ENCODE measurements at places on chromosomes 7 and 10. TPM values are rescaled to one million over a fixed set of nuclear protein-coding genes. Genes with fewer than 3 reads are reported as not detected.

GRCh38 chr10:18194634-18195033 is 54.4 kb downstream of the CACNB2 start:
- peak overlapping the region; percentile 80 for H3K27ac ChIP-seq
- H3K4me3 ChIP-seq: no peak overlapping the region
- peaks cover 60% of the 10 kb centered on the region for H3K4me1 ChIP-seq
- no peaks in the 10 kb centered on the region for H3K27me3 ChIP-seq
- no peaks in the 10 kb centered on the region for H3K36me3 ChIP-seq

Gene RPEL1
- 0.17 TPM for total RNA-seq

DNA sequence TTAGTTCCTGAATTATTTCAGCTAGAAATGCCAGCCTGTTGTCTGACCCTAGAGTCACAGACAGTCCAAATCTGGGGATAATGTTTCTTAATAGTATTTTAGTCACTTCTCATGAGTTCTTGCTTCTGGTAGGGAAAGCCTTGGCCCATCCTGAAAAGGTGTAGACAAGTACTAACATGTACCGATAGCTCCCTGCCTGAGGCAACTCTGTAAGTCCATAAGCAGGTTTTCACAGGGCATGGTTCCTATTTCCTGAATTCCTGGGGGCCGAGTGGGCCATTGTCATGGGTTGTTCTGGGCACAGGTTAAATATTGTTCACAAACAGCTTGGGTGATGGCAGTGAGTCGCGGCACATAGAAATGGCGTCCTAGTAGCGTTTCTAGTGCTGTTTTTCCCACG is 3.1 kb upstream of the ZNF117 start:
- no peak for DNase-seq
- H3K27me3 ChIP-seq: no peaks in the 10 kb centered on the region
- H3K36me3 ChIP-seq: peaks cover 7% of the 10 kb centered on the region
- no peak overlapping the region for H3K4me3 ChIP-seq

Gene DPYSL4
- 4.5 TPM for total RNA-seq

Gene SEPTIN7
- total RNA-seq: 262 TPM
